ENCODE measurements at places on chromosomes 1 and 21.

DNA sequence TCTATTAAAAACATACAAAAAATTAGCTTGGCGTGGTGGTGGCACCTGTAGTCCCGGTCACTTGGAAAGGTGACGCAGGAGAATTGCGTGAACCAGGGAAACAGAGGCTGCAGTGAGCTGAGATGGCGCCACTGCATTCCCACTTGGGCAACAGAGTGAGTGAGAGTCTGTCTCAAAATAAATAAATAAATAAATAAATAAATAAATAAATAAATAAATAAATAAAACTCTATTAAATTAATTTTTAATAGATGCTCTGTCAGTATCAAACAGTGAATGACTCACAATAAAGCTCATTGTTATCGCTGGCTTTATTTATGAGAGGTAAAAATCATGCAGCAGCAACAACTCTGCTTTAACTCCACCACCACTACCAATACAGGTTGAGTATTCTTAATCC is 72.8 kb downstream of the ABL2 start:
- no peak overlapping the region for H3K4me3 ChIP-seq
- H3K27me3 ChIP-seq, result no peaks in the 10 kb centered on the region
- H3K36me3 ChIP-seq, result no peaks in the 10 kb centered on the region
- DNase-seq, result no peak
- H3K27ac ChIP-seq, result no peak overlapping the region
- peaks cover 11% of the 10 kb centered on the region for H3K4me1 ChIP-seq

GRCh38 chr1:202625416-202626360 is 84.6 kb downstream of the SYT2 start:
- no peak overlapping the region for H3K4me3 ChIP-seq
- no peak overlapping the region for H3K27ac ChIP-seq
- H3K36me3 ChIP-seq, result no peaks in the 10 kb centered on the region

DNA sequence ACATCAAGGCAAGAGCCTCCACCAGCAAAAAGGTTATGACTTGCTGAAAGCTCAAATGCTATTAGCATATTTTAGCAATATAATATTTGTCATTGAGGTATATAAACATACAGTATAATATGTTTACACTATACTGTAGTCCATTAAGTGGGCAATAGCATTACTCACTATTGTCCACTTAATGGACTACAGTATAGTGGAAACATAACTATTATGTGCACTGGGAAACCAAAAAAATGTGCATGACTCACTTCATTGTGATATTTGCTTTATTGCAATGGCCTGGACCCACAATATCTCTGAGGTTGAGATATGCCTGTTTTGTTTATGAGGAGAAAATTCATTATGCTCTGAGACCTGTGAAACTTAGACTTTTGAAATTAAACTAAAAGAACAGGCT is 300.0 kb downstream of the BARHL2 start:
- DNase-seq, result no peak
- H3K27ac ChIP-seq, result no peak overlapping the region
- H3K36me3 ChIP-seq, result no peaks in the 10 kb centered on the region
- no peaks in the 10 kb centered on the region for H3K27me3 ChIP-seq

- H3K36me3 ChIP-seq, result no peaks in the 10 kb centered on the region
- H3K4me3 ChIP-seq, result no peak overlapping the region
- no peaks in the 10 kb centered on the region for H3K27me3 ChIP-seq
- no peak overlapping the region for H3K27ac ChIP-seq
- no peak for DNase-seq
Measured at GRCh38 chr1:43919906-43920305, 13.7 kb upstream of the ARTN start.

GRCh38 chr1:62875676-62876075 is 91.7 kb downstream of the ATG4C start:
- no peaks in the 10 kb centered on the region for H3K4me1 ChIP-seq
- no peaks in the 10 kb centered on the region for H3K27me3 ChIP-seq
- H3K27ac ChIP-seq, result no peak overlapping the region

DNA sequence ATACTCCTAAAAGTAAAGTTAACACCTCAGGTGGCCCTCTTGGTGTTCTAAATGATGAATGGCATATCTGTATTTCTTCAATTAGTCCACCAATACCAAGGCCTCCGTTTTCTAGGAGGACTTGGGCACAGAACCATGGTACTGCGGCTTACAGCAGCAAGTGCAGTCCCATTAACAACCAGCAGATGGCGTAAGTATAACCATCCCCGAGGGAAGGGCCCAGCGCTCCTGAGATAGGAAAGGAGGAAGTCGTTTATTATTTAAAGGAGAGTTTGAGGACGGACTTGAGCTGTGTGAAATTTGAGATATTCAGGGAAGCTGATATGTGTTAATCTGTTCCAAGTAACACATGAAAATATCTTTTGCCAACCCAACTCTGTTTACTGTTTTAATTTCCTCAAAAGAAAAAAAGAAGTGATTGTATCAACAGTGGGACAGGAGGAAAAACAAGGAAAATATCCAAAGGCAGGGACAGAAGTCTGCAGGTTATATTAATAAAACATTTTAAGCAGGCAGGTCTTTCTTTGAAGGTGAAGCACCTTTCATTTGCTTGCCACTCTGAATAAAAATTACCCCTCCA is 37.7 kb upstream of the KCNJ15 start:
- H3K36me3 ChIP-seq, result no peaks in the 10 kb centered on the region
- no peak overlapping the region for H3K4me3 ChIP-seq
- no peak overlapping the region for H3K27ac ChIP-seq
- H3K27me3 ChIP-seq, result no peaks in the 10 kb centered on the region
- no peaks in the 10 kb centered on the region for H3K4me1 ChIP-seq

DNA sequence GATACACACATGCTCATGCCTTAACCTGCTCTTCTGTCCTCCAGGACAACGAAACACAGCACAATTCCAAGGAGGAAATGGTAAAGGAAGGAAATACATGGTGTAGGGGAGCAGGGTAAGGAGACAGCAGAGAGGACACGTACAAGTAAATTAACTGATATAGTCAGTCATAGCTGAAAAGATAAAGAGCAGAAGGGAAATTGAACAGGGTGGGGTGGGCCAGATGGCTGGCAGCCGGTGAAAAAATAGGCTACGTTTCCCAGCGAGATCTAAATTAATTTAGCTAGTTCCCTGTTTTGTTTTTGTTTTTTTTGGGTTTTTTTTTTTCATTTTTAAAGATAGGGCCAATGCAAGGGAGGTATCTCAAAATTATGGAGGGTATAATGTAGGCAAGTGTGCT is 109.2 kb downstream of the FAM78B start:
- no peak overlapping the region for H3K27ac ChIP-seq
- DNase-seq, result no peak
- no peaks in the 10 kb centered on the region for H3K27me3 ChIP-seq

DNA sequence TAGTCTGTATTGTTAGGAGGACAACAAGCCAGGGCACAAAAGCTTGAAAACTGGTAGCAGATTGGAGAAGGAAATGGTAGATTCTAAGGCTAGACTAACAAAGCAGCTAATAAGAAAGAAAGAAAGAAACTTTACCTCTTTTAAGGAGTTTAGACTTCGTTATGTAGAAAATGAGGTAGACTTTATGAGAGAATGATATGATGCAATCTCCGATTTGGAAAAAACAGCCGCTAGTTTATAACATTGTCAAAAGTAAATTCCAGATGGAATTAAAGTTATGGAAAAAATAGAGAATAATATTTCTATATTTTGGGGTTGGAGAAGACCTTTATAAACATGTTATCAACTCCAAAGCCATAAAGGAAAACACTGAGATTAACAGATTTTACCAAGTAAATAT is 67.0 kb downstream of the CAMSAP2 start:
- H3K27ac ChIP-seq, result no peak overlapping the region
- H3K36me3 ChIP-seq, result no peaks in the 10 kb centered on the region
- no peak overlapping the region for H3K4me3 ChIP-seq
- no peaks in the 10 kb centered on the region for H3K27me3 ChIP-seq

GRCh38 chr1:220595179-220595578 is 67.2 kb downstream of the MARK1 start:
- DNase-seq, result no peak
- H3K27ac ChIP-seq, result no peak overlapping the region

- peaks cover 6% of the 10 kb centered on the region for H3K4me1 ChIP-seq
- no peak overlapping the region for H3K4me3 ChIP-seq
- H3K27me3 ChIP-seq, result peaks cover 9% of the 10 kb centered on the region
- H3K36me3 ChIP-seq, result no peaks in the 10 kb centered on the region
- no peak for DNase-seq
Measured at GRCh38 chr1:51989582-51990477, 670 bp downstream of the RAB3B start.

DNA sequence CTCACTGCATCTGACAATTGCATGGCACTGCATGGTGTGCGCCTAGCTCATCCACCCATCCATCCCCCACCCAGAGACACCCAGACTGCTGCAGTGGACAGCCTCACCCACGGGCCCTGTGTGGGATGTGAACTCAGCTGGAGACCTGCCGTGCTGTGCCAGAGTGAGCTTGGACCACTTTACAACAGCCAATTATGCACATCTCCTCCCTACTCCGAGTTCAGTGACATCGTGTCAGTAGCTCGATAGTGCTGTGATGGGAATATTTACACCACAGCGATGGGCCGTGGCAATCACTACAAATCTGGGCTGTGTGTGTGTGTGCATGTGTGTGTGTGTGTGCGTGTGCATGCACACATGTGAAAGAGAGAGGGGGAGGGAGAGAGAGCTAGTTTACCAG is 42.5 kb downstream of the TMEM51 start:
- H3K27ac ChIP-seq, result no peak overlapping the region
- no peaks in the 10 kb centered on the region for H3K4me1 ChIP-seq
- no peaks in the 10 kb centered on the region for H3K27me3 ChIP-seq
- H3K4me3 ChIP-seq, result no peak overlapping the region
- H3K36me3 ChIP-seq, result no peaks in the 10 kb centered on the region
- no peak for DNase-seq

DNA sequence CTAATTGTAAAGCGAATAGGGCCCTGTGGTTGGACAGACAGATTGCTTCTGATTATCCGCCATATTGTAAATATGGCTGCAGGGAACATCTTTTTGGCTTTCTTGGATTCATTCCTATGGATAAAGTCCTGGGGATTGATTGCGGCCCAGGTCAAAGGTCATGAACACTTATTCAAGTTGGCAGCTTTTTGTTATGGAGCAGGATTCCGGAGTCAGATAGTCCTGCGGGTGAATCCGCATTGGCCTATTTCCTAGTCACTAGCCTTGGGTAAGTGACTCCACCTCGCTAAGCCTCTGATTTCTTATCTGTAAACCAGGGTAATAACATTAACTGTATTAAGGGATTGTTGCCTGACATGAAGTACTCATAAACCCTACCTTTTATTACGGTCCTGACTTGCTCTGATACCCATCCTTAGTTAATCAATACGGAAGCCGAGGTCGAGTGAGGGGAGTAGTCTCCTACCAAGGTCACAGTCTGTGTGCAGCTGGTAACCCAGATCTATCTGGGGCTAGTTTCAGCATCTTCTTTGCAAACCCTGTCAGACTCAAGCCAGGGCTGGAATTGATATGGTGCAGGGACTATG is 31.7 kb downstream of the EDN2 start:
- no peaks in the 10 kb centered on the region for H3K36me3 ChIP-seq
- no peak for DNase-seq
- H3K27me3 ChIP-seq, result no peaks in the 10 kb centered on the region
- H3K4me1 ChIP-seq, result no peaks in the 10 kb centered on the region

- no peaks in the 10 kb centered on the region for H3K27me3 ChIP-seq
- peaks cover 18% of the 10 kb centered on the region for H3K4me1 ChIP-seq
- H3K36me3 ChIP-seq, result no peaks in the 10 kb centered on the region
- H3K27ac ChIP-seq, result no peak overlapping the region
- no peak overlapping the region for H3K4me3 ChIP-seq
- DNase-seq, result no peak
Measured at GRCh38 chr1:3029481-3029961, 8.3 kb downstream of the ACTRT2 start.

GRCh38 chr1:47931395-47931794 is 65.8 kb downstream of the TRABD2B start:
- H3K36me3 ChIP-seq, result no peaks in the 10 kb centered on the region
- H3K4me3 ChIP-seq, result no peak overlapping the region
- no peak for DNase-seq
- H3K27me3 ChIP-seq, result no peaks in the 10 kb centered on the region
- no peak overlapping the region for H3K27ac ChIP-seq

Data from CD8-positive, alpha-beta memory T cell (primary cell).